Fibroblast of skin of right biceps (primary cell): ENCODE measurements at places on chromosomes 3 and 15.

GRCh38 chr15:68278595-68279405 lies 1.3 kb downstream of the FEM1B start:
- peak; percentile 53 for DNase-seq

GRCh38 chr3:192645437-192645836 lies 81.9 kb downstream of the FGF12 start:
- no peak for DNase-seq

DNA sequence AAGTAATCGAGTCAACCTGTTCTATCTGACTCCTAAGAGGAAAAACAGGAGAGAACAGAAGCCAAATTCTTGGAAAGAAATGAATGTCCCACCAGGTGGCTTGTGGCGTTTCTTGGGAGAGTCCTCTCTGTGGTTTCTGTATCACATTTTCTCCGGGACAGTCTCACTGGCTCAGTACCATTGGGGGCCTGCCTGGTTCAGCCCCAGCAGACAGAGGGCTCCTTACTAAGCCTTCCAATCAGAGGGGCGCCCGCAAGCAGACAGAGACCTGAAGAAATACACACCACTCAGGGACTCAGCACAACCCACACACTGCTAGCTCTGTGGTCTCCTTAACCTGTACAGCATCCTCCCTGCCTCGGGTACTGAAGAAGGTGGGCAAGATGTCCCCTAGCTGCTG lies 302.1 kb downstream of the TLE3 start:
- DNase-seq, result no peak

DNA sequence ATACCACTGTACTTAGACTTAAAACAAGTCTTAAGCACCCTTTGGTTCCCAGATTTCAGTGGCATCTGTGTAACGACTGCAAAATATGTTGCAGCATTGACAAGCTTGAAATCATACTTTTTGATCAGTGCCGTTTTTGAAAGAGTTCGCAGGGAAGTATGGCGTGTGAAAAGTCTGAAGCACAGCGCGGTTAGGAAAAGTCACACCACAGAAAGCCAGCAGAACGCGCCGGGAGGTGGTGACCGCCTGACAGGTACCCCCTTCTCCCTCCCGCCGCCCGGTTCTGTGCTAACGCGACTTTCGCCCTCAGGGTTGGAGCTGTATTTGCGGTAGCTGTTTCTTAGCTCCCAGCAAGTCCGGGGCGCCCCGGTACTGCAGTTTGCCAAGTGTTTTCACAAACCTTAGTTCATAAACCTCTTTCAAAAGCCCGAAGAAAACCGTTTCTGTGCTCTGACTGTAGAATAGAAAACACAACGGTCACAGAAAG lies 481 bp upstream of the CRYBG3 start:
- no peak for DNase-seq

DNA sequence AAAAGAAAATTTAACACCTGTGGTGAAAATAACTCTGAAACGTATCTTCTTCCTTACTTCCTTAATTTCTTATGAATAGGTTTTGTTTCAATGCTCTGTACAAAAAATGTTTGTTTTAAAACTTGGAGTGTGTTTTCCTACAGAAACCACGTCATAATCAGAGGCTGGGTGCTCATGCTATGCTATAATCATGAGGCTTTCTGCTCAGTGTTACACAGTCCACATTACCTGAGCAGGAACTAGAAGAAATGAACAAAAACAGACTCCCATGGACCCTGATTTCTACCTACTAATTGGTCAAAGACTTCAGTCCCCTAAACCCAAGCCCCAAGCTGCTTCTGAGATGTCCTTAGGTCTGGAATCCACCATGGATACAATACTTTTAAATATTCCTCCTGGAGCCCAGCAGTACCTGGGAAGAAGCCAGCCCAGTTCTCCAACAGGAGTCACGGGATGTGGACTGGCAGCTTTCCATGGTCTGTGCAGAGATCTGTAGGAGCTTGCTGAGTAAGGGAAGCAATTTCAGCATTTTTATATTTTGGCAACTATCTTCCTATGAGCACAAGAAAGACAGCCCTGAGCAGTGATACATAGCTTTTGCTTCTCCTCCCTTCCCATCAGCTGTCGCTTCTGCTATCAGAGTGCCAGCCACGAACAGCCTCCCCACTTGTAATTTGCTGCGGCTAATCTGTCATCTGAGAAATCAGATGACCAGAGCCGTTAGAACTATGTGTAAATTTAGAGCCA lies 65.6 kb downstream of the WDR72 start:
- peak; percentile 3 for DNase-seq

GRCh38 chr3:60870396-60870795 lies 380.9 kb downstream of the FHIT start:
- no peak for DNase-seq

GRCh38 chr3:141450727-141451375 lies 36.0 kb upstream of the RASA2 start:
- DNase-seq, result no peak

- DNase-seq, result no peak
These were observed 144.4 kb downstream of the CHST2 start for GRCh38 chr3:143263852-143264513.

- no peak for DNase-seq
These were observed 408.0 kb downstream of the MECOM start for GRCh38 chr3:169255511-169255910.

GRCh38 chr3:186614597-186615483 lies 2.0 kb downstream of the AHSG start:
- DNase-seq, result peak; percentile 53

- DNase-seq, result no peak
These were observed 46.4 kb upstream of the KLF13 start for GRCh38 chr15:31280046-31280830.
